Activated CD8-positive, alpha-beta memory T cell treated with anti-CD3 and anti-CD28 coated beads for 48 hours (primary cell): ENCODE measurements at places on chromosomes 3 and 15.

DNA sequence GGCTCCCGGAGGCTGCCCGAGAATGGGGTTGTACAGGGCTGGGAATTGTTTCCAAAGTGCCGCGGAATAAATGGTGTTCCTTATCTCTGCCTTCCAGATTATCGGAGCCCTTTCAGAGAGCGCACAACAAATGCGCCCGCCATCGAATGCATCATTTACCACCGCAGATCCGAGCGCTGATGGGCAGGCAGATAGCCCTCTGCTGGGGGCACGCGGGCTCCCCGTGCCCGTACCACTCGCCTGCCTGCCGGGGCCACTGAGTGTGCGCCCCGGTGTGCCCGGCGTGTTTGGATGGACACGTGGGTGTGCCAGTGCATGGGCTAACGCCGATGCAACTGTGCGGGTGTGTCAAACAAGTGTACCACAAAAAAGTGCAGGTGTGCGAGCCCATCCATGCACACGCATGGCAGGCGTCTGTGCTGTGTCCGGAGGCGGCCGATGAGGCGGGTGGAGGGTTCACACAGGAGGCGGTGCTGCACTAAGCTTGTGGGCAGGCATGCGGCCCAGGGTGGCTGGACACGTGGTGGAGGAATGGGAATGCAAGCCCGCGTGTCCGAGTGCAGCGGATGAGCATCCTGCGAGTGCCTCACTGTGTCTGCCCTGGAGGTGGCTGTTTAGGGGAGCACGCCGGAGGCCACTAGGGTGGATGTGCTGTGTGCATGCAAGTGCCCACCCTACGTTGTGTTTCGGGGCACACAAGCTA lies 3.8 kb upstream of the GATA2 start:
- DNase-seq = no peak

DNA sequence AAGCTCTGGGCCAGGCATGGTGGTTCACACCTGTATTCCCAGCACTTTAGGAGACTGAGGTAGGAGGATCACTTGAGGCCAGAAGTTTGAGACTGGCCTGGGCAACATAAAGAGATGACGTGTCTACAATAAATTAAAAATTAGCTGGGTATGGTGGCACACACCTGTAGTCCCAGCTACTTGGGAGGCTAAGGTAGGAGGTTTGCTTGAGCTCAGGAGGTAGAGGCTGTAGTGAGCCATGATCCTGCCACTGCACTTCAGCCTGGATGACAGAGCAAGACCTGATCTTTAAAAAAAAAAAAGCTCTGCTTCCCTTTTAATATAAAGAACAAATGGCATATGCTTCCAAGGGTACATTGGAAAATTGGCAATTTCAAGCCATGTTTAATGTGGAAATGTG lies 46.7 kb downstream of the FNDC3B start:
- no peak for DNase-seq

DNA sequence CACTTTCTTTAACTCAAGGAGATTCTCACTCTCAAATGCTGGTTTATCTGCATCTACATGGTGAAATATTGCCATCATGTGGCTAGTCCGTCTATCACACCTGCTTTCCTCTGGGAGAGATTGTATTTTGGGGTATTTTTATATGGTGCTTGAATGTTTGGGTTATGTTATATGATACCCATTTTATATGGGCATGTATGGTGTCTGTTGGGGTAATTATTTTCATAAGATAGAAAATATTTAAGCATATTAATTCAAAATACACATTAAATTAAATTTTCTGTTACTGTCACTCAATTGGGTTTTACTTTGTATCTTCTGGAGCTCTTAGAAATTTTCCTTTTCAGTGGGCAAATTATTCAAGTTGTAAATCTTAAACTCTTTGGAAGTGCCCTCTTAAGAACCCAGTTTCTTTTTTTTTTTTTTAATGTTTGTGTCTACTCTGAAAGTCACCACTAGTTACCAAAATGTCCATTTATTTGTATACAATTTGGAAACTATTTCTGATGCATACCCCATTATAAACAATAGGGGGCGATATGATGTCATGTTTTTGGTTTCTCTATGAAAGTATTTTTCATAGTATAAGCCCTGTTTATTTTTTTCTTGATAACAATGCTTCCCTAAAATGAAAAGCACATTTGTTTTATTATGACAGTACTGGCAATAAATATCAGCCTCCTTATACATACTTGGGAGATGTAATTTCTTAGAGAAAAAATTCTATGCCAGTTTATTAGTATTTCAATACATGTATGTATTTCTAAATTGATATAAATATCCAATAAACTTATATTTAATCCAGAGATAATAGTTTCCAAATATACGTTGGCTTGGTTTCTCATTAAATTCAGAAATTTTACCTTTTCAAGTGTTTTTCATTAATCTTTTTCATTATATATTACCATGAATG lies 36.1 kb upstream of the PLSCR5 start:
- no peak for DNase-seq

DNA sequence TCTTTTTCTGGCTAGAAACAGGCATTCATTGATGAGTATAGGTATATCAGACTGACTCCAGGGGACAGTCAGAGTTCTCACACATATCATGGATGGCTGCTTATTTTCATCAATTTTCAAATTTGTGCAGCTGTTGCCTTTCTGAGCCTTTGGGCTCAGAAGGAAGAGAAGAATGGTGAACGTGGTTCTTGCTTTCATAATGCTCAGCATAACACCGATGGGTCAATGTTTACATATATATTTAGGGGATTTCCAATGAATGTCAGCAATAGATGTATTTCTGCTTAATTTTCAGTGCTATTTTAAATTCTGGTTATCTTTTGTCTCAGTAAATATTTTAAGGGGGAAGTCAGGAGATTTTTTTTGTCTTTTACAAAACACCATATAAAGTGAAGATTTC lies 581.4 kb upstream of the DPPA4 start:
- DNase-seq = no peak

DNA sequence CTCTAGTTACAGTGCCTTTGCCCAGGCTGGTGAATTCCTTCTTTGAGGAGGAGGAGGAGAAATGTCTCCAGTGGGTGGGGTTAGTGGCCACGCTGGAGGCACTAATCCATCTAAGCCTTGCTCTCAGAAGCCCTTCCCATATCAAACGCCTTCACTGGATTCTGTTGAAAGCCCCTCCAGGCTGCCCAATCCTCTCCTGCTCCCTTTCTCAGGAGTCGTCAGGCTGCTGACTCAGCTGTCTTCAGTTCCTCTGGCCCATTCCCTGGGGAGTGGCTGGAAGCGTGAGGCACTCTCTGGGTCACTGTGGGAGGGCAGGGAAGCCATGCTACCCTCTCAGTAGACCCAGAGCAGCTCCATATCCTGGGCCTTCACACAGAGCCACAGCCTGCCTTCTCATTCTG lies 2.7 kb downstream of the AP2M1 start:
- DNase-seq = no peak

DNA sequence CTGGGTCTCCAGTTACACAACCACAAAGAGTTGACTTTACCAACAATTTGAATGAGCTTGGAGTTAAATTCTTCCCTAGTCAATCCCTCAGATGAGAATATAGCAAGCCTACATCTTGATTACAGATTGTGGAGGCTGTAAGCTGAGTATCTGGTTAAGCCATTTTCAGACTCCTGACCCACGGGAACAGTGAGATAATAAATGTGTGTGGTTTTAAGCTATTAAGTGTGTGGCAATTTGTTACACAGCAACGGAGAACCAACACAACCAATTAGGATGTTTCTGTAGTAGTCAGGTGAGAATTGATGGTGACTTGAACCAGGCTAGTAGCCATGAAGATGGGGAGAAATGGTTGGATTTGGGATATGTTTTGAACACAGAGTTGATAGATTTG lies 37.7 kb upstream of the SLC4A7 start:
- DNase-seq = no peak
